Activated T-cell treated with anti-CD3 and anti-CD28 coated beads, Interleukin-2, amount 50 U/mL, for 4 hours (primary cell): ENCODE measurements at places on chromosomes 1 and 21. TPM values are rescaled to one million over a fixed set of nuclear protein-coding genes. Genes with fewer than 3 reads are reported as not detected.

DNA sequence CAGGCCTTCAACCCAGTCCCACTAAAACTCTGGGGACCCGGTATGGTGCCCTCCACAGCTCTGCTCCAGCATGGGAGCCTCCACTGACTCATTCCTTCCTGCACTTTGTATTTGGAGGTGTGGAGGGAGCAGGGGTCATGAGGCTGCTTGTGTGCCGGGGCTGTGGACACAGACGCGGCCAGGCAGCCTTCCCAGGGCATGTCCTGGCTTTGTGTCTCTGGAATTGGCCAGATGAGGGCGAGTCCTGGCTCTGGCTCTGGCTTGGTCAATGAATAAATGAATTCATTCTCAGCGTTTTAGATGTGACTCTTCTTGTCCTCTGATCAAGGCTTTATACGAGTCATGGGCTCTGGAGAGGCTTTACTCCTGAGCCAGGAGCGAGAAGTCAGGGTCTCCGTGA, 19.1 kb downstream of the AJAP1 start:
- DNase-seq, result no peak

GRCh38 chr1:85445906-85446305, 19.1 kb downstream of the DDAH1 start:
- DNase-seq, result no peak

- no peak for DNase-seq
These were observed 25.3 kb downstream of the SERTAD4 start for GRCh38 chr1:210257698-210258529.

DNA sequence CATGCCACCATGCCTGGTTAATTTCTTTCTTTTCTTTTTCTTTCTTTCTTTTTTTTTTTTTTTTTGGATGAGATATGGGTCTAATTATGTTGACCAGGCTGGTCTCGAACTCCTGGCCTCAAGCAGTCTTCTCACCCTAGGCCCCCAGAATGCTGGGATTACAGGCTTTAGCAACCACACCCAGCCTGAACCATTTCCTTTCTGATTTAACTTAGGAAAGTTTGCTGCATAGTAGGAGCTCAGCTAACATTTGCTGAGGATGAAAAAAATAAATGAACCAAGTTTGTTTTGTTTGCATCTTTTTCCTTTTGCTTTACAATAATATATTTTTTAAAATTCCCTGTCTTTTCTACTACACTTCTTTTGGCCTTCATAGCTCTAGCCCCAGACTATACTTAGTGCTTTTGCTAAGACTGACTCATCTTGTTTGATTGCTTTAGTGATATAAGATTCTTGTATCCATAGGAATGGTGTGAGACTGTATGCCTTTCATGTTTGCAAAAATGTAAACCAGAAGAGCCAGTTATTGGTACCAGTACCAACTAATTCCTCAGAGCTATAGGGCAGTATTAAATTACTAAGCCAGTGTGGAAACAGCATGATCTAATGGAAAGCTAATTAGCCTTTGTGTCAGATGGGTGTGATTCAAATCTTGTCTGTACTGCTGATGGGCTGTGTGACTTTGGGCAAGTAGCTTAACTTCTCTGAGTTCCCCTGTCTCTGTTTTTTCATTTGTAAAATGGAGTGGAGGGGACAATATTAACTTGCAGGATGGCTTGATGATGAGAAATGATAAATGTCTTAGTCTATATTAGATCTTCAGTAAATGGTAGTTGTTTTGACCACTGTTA, 66.9 kb downstream of the NFIA start:
- DNase-seq, result no peak

DNA sequence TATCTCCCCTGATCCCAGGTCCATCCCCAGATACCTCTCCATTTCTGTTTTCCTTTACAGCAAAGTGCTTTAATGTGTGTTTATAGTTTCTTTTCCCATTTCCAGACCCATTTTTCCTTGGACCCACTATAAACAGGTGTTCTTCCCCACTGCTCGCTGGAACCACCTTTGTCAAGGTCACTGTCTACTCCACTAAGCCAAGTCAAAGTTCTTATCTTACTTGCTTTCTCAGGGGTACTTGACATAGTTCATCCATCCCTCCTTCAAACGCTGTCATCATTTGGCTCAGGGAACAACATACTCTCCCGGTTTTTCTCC, 8.3 kb downstream of the SLAMF1 start:
- no peak for DNase-seq

DNA sequence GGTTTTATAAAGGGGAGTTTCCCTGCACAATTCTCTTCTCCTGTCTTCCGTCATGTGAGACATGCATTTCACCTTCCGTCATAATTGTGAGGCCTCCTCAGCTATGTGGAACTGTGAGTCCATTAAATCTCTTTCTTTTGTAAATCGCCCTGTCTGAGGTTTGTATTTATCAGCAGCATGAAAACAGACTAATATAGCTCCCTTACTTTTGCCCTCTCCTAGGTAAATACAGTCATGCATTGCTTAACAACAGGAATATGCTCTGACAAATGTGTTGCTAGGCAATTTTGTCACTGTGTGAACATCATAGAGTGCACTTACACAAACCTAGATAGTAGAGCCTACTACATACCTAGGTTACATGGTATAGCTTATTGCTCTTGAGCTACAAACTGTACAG, 616.8 kb downstream of the RWDD3 start:
- no peak for DNase-seq

- DNase-seq, result no peak
These were observed 250.6 kb upstream of the ZP4 start for GRCh38 chr1:238141353-238141752.

DNA sequence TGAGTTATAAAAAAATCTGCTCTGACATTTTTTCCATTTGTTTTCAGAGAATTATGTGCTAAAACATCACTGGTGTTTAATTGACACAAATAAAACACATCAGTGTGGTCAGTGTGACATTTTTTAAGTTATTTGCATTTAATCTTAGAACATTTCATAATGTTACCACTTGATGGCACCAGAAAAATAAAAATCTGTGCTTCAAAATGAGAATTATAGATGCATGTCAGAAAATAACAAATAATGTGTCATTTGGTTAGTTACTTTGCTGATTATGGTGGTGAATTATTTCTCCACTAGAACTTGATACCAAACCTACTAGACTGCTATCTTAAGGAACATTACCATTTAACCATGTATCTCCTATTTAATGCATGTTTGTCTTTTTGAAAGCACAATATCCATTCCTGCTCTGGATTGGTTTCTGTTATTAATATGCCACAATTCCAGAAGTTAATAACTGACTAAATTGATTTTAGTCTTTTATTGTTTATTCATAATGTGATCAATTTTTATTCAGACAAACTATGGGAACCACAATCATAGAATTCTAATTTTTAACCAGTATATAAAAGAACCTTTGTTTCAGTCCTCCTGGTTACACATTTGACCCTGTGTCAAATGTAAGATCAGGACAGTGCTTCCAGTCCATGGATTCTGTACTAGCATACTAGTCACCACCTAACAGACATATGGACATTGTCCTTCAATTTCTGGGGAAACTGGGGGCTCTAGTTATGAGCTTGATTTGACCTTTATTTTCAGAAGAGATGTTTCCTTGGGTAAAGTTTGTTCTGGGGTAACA, 81.0 kb downstream of the RPS6KC1 start:
- DNase-seq, result no peak

The TSPAN2 gene
- 0.30 TPM for total RNA-seq

The FMOD gene
- 0.26 TPM for total RNA-seq

The FAM78B gene
- 0.90 TPM for total RNA-seq
